ENCODE measurements at places on chromosomes 3 and 15.

DNA sequence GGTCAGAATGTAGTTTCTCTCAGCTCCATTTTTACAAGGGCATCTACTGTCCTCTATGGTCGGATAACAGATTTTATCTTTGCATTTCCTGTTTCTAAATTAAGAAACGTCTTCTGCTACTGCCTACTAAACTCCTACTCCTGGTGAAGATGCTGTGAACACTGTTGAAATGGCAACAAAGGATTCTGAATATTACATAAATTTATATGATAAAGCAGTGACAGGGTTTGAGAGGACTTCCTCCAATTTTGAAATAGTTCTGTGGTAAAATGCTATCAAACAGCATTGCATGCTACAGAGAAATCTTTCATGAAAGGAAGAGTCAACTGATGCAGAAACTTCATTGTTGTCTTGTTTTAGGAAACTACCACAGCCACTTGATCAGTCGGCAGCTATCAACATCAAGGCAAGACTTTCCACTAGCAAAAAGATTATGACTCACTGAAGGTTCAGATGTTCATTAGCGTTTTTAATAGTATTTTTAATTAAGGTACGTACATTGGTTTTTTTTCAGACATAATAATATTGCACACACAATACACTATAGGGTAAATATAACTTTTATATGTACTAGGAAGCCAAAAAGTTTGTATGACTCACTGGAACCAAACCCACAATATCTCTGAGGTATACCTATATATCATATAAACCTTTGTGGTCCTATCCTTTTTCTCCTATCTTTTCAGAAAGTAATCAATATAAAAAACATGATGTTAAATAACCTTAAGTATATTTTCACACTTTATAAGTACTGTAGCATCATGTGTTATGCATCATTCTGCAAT lies 156.1 kb downstream of the STAG1 start:
- DNase-seq: no peak

DNA sequence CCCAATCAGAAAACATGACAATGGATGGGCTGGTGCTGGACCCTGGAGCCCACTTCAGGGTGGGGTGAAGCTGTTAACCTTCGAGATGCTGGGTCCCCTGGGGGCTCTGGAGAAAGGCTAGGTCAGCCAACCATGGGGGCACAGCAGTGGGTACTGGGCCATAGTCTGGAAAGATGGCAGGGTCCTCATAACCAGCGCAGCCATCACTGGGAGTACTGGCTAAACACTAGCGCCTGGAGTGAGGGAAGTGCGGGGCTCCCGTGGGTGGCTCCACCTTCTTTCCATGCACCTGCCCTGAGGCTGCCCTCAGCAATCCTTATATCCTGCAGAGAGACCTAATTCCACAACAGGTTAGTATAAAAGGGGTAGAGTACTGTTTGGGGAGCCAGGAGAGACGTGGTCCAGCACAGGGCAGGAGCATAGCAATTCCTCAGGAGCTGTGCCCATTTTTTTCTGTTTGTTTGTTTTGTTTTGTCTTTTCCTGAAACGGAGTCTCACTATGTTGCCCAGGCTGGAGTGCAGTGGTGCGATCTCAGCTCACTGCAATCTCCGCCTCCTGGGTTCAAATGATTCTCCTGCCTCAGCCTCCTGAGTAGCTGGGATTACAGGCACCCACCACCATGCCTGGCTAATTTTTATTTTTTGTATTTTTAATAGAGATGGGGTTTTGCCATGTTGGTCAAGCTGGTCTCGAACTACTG lies 122.6 kb upstream of the MEF2A start:
- DNase-seq: no peak

DNA sequence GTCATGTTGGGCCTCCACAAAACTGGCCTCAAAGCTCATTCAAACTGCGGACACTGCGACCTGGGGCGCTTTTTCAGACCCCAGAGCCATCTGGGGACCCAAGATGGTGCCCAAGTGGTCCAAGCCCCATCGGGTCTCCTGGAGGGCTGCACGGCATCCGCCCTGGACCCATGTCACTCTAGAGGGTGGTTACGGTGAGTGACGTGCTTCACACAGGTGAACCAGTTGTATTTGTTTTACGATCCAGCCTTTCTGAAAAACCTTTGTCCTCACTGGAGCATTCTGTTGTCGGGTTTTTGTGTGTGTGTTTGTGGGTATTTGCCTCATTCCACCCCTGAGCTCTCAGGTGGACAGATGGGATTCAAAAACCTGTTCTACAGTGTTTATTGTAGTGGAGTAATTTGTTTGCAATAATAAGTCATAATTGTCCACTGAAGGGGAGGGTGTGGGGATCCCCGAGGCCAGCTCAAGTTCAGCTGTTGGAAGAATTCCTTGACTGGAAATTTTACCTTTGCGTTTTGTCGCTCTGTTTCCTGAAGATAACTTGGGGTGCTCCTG lies 1.9 kb downstream of the SLC51A start:
- no peak for DNase-seq

GRCh38 chr3:114081037-114081436 lies 24.5 kb downstream of the QTRT2 start:
- DNase-seq: no peak

DNA sequence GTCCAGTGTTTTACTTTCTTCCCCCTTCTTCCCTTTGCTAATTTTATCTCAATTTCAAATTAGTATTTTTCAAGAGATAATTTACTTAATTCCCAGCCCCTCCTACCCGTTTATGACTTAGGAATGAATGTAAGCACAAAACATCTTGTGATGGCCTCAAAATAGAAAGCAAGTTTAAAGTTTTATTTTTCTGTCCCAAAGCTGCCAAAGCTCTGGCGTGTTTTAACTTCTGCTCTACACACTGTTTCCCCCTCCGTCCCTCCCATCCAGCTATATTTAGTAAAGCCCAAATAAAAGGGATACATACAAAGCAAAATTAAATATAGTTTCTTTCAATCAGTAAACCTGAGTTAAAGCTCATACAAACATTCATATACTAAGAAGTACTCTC lies 59.9 kb downstream of the IGF2BP2 start:
- no peak for DNase-seq

DNA sequence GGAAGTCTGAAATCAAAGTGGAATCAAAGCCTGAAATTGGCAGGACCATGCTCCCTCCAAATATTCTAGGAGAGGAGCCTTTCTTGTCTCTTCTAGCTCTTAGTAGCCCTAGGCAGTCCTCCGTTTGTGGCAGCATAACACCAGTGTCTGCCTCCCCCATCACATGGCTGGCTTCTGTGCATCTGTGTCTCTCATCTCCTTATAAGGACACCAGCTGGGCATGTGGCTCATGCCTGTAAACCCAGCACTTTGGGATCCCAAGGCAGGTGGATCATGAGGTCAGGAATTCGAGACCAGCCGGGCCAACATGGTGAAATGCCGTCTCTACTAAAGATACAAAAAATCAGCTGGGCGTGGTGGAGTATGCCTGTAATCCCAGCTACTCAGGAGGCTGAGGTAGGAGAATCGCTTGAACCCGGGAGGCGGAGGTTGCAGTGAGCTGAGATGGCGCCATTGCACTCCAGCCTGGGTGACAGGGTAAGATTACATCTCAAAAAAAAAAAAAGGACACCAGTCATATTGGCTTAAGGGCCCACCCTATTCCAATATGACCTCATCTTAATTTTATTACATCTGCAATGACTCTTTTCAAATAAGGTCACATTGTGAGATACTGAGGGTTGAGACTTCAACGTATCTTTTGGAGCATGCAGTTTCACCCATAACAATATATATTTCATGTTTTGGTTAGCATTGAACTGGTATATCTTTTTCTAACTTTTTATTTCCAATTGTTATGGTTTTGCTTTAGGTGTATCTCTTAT lies 148.0 kb upstream of the TPM1 start:
- no peak for DNase-seq

GRCh38 chr3:149967086-149967685 lies 3.5 kb downstream of the PFN2 start:
- no peak for DNase-seq

GRCh38 chr15:38238311-38238710 lies 14.3 kb upstream of the SPRED1 start:
- no peak for DNase-seq

GRCh38 chr3:31667582-31667981 lies 134.9 kb downstream of the STT3B start:
- DNase-seq: no peak

GRCh38 chr3:170081079-170081741 lies 43.4 kb downstream of the GPR160 start:
- no peak for DNase-seq

GRCh38 chr3:160128056-160128455 lies 97.2 kb upstream of the C3orf80 start:
- no peak for DNase-seq

GRCh38 chr3:128932516-128933212 lies 53.2 kb downstream of the ACAD9 start:
- DNase-seq: no peak

- DNase-seq: no peak
These were observed 203.5 kb downstream of the MECOM start for GRCh38 chr3:169460035-169460434.

DNA sequence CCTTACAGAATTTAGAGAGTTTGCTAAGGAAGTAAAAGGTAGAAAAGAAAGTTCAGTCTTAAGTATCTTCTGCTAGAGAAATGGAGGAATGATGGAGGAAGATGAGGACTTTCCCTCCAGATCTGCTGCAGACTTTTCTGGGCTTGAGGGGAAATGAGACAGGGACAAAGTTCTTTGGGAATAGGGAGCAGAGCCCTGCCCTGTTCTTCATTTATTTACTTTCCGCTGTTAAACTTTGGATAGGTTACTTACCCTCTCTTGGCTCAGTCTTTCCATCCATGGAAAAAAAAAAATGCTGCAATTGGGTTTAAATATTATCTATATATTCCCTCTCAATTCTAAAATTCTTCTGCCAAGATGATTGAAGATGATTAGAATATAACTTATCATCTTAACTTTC lies 202.9 kb downstream of the TBL1XR1 start:
- no peak for DNase-seq

DNA sequence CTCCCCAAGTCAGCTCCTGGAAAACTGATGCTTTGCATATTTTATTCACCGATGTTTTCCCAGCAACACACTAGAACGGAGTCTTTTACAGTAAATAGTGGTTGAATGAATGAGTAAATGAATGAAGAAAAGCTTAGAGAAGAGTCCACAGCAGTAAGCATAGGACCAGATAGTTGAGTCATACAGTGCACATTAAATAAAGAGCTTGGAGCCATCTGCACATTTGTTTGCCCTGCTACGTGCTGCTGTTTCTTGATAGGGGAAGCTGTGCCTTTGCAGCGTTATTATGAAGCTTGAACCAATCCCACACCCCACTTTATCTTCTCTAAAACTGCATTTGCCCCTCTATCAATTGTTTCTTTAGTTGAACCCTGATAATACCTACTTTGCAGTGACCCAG lies 1.2 kb downstream of the FAM98B start:
- no peak for DNase-seq

DNA sequence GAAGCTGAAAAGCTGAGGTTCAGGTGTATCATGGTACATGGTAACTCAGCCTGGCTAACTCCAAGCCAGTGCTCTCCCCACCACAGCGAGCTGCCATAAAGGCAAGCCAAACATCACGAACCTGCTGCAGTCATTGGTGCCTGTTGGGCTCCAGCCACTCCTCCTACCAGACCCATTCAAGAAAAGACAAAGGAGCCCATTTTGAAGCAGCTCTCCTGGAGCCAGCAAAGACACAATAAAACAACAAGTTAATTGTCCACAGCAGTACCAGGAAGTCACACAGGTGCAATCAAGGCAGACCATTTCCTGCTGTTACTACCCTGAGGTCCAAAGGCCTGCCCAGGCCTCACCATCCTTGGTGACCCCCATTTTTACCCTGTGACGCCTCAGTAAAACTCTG lies 77.6 kb downstream of the DAPK2 start:
- DNase-seq: no peak

DNA sequence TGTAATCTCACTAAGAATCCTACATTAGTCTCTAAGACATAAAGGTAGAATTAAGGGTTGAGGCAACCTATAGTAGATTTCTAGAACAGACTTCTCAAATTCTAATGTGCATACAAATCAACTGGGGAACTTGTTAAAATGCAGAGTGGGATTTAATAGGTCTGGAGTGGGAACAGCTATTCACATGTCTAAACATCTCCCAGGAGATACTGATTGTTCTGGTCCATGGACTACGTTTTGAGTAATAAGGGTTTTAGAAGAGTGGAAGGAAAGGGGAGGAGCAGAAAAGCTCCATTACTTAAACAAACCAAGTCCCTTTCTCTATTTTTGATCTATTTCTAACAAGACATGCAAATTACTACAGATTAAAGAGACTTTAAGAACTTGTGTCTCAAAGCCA lies 524.8 kb downstream of the TUSC7 start:
- DNase-seq: no peak

- no peak for DNase-seq
These were observed 22.3 kb downstream of the KCNAB1 start for GRCh38 chr3:156142702-156143101.

GRCh38 chr3:40572588-40572987 lies 47.8 kb downstream of the ZNF621 start:
- DNase-seq: no peak

GRCh38 chr15:66253418-66254088 lies at the start of gene MEGF11:
Gene MEGF11, minus strand, starts transcription at chr15:66253750. Its CDS starts 125,347 bp downstream, at chr15:66128403.
- no peak for DNase-seq

DNA sequence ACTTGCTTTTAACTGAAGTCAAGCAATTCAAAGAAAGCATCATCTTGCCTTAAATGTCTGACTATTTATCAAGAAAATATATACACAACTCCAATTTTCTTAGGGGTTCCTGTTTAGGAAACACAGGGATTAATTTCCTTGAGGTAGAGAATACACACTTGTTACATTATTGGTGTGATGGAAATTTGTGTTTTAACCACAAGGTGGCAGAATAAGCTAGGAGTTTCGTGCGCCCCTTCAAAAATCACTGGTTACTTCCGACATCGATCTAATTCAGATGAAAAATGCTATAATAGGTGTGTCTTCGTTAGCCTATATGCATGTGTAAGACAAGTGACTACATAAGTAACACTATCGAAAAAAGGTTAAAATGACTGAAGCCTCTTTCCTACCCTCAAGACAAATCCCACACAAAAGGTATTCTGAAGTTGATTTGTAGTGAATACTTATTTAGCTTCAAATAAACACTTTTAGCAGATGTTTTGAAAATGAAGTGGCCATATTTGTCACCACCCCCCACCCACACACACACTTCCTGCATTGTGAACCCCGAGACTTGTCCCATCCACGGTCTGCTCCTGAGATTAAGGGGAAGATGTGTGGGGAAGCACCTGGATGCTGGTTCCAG lies 246.5 kb downstream of the ROBO1 start:
- DNase-seq: no peak

DNA sequence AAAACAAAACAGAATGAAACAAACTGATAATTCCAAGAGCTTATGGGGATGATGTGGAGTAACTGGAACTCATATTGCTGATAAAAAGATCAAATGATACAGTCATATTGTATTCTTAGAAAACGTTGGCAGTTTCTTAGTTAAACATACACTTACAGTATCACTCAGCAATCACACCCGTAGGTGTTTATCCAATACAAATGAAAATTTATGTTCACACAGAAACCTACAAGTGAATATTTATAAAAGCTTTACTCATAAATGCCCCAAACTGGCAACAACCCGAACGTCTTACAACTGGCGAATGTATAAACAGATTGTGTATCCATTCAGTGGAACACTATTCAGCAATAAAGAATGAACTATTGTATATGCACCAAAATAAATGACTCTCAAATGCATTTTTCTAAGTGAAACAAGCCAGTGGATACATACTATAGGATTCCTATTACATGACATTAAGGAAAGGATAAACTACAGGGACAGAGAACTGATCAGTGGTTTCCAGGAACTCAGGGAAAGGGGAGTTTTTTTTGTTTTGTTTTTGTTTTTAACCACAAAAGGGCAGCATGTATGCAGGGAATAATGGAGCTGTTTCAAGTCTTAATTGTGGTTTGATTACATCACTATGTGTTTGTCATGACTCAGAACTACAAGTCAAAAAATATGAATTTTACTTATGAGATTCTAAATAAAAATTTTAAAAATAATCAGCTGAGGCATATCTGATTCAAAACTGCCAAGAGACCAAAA lies 71.8 kb upstream of the NDUFB4 start:
- DNase-seq: no peak

Data from keratinocyte (primary cell).